ENCODE measurements at places on chromosomes 2 and 18.

- no peak for DNase-seq
These were observed 93.6 kb downstream of the RAPGEF4 start for GRCh38 chr2:172829229-172829628.

DNA sequence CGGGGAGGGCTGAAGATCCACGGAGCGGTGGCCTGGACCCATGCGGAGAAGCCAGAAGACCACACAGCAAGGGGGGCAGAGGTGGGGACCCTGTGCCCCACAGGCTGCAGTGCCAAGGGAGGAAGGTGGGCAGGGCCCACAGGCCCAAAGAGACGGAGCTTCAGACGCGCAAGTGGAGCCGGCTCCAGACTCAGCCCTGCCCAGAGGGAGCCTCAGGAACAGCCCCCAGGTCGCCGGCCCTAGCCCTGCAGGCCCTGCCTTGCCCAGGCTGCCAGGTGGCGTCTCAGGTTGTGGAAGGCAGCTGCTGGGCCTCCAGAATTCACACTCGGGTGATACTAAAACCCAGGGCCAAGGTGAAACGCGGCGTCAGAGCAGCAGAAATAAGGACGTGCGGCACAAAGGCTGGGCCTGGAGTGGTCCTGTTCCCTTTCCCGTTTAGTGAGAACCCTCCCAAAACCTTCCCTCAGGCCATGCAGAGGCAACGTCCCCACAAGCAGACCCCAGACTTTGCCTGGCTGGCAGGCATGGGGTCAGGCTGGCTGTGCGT, 36.8 kb downstream of the SLC66A2 start:
- no peak for DNase-seq

- DNase-seq: no peak
These were observed 36.8 kb upstream of the ATP8B1 start for GRCh38 chr18:57839942-57840381.

DNA sequence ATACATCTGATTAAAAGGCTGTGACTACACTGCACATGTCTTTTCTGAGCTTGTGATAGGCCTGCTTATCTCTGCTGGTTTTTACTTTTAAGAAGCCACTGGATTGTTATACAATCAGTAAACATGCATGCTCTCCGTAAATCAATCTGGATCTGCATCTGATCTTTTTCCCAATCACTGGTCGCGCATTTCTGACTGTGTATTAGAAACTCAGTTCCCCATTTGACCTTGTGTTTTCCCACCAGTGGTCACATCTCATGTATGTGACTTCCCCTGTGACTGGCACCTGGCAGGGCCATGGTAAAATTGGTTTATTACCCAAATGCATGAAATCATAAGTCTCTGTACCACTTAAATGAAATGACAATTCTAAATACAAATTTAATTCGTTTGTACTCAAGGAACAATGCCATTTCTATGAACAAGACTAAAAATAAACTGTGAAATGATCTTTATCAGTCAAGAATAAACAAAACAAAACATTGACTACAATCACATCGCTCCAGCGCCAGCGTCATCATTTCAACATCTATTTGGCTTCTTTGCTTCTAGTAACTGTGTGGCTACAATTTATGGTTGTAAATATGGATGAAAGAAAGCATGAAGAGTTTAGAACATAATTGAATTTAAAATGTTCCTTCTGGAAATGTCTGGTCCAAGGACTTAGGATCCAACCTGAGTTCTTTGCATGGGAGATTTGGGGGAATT, 396.6 kb upstream of the TRIB2 start:
- no peak for DNase-seq

- no peak for DNase-seq
These were observed 134.3 kb downstream of the KLHL29 start for GRCh38 chr2:23519334-23519651.

DNA sequence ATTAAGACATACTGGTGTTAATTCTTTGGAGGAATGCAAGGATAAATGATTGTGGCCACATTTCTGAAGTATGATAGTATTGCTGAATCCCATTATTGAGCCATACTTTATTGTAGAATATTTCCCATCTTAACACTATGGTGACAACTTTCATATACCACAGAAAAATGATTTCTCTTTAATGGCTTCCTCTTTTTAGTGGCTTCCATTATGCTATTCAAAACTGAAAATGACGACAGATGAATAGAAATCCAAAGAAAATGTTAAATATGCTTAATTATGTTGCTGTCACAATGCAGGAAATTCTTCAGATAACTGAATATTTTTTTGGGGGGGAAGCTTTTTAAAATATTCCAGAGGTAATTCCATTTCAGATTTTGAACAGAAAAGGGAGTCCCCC, 88.9 kb upstream of the TMEM200C start:
- DNase-seq: no peak

DNA sequence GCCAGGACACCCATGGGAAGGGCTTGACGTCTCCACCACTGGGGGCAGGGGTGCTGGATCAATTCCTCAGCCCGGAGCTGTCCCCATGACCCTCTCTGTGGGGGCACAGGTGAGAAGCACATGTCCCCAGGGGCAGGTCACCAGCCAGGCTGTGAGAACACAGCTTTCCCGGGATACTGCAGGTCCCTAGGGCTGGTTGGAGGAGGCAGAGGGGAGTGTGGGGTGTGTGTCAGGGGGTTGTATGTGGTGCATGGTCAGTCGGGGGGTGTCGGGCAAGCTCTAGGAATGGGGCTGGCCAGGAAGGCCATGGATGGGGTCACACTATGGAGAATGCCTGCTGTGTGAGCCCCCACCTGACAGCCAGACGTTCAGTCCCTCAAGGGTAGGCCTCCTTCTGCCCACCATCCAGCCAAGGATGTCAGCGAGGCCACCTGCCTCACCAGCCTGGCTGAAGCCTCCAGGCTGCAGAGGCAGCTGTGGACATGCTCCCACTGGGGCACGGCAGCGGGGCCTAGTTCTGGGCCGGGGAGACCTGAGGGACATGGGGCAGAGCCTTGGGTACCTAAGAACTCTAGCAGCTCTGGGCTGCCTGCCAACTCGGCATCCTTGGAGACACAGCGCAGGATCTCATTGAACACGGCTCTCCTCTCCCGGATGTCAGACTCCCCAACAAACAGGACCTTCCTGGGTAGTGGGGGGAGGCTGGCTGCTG, 10.3 kb downstream of the HS1BP3 start:
- no peak for DNase-seq

GRCh38 chr2:106197878-106198277, 3.8 kb upstream of the UXS1 start:
- no peak for DNase-seq

DNA sequence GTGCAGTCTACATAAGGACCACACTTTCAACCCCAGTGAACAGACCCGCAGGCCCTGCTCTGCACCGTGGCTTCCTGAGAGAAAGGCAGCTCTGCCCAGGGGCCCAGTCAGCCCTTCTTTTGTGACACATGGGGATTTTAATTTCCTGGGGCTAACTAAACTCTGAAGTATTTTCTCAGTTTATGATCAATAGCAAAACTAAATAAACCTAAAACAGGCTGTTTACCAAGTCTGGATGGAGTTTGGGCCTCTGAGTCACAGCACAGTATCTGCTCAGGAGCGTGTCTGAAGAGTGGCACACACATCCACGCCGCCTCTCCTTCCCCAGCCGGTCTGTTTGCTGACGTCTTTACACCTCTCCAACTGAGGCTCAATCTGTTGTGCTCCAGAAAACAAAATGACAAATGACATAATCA, 72.3 kb downstream of the LDLRAD4 start:
- no peak for DNase-seq

DNA sequence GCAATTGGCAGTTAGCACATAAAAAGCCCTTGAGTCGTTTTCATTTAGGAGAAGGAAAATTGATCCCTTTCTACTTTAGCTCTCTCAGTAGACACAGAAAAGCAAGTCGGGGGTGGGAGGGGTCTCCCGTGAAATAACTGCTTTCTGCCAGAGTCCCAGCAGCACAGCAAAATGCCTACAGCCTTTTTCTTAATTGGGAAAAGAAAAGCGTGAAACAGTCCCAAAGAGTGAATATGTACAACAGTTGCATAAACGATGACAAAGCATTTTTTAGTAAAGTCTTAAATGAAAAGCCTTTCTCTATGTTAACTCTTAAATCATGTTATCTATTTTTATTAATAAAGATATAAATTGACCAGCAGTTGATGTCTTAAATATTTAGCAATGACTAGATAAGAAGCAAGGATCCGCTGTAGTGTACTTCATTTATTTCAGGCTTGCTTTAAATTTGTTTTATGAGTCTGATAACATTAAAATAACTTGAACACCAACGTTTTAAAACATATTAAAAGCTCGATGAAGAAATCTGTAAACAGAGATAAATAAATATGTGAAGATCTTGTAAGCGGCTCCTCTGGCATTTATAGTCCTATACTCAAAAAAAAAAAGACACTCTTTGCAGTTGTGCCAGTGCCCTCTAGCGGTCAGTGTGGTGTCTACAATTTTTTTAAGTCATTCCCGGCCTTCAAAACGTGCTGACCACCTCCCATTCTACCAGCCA, 42.3 kb upstream of the ATIC start:
- DNase-seq: peak; percentile 29

DNA sequence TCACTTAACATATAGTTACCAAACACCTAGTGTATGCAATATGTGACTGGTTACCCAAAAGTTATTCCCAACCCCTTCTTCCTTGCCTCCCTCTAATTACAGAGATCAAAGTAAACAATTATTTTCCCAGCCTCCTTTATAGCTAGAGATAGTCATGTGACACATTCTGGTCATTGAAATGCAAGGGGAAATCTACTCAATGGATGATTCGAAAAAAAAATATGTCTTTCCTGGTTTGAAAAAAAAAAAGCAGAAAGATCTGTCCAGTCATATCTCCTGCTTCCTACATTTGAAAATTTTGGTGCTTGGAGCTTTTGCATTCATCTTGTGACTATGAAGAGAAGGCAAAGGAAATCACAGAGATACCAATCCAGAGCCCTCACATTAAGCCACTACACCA, 27.6 kb upstream of the UGP2 start:
- no peak for DNase-seq

- DNase-seq: no peak
These were observed 105.6 kb upstream of the FHL2 start for GRCh38 chr2:105504459-105504858.

DNA sequence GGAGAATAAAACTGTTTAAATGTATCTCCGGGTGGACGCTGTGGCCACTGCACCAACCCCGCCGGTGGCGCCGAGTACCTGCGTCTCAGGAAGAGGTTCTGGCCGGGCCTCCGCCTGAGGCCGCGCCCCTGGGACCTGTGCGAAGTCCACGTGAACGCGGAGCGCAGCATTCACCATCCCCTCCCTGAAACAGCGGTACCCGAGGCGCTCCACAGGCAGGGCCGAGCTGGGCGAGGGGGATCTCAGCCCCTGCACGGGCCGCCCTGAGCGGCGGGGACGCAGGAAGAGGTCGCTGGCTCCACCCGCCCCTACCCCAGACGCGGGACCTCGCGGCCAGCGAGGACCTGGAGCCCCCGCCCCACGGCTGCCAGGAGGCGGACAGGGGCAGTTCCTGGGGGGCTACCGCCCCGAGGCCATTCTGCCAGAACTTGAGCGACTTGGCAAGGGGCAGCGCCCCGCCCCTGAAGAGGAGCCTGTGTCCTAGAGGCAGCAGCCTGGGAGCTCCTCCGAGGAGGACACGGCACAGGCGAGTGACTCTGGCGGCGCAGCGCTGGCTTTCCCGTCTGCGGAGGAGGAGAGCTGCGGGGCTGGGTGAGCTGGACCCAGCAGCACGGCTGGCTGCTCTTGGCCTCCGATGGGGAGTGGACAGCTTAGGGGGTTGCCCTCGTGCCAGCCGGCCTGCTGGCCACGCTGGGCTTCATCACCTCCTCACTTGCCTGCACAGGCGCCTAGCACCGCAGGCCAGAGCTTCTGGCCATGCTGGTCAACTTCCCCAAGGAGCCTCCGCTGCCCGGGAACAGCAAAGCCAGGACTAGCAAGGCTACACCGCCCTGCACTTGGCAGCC, 9.7 kb upstream of the TEKT4 start:
- no peak for DNase-seq

- no peak for DNase-seq
These were observed 41.8 kb upstream of the LCLAT1 start for GRCh38 chr2:30405260-30405605.

GRCh38 chr2:168190590-168191336, 56.6 kb downstream of the STK39 start:
- no peak for DNase-seq

DNA sequence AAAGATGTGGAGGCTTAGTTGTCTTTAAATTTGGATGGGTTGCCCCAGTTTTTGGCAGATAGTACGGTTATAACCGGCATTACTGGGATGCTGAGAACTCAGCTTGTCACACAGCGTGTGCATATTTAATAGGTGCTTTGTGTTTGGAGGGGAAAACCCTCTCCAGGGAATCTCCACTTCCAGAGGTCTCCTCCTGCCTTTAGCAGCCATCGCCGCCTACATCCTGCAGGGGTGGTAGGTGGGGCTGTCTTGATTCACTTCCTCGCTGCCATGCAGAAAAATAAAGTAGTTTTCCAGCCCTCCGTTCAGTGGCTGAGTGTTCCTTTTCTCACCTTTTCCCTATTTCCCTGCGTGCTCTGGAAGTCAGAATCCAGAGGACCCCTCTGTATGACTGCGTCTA, 76.4 kb downstream of the ITGB1BP1 start:
- DNase-seq: no peak
